Endothelial cell (in vitro differentiated cells): ENCODE measurements at places on chromosomes 2 and 18.

DNA sequence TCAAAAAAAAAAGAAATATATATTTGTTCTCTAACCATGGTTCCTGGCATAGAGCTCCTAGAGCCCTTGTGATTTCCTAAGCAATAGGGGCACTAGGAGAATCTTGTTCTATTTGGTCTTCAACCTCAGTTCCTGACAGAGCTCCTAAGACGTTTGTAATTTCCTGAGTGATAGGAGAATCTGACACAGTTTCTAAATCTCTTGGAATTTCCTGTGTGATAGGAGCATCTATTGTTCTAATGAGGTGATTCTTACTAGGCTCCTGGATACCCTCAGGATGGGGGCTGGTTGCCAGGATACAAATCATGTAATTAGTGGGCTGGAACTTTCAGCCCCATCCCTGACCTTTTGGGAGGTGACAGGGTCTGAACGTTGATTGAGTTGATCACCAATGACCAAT is 245.8 kb downstream of the ZEB2 start:
- H3K27me3 ChIP-seq: no peaks in the 10 kb centered on the region
- peak overlapping the region; percentile 52 for H3K27ac ChIP-seq
- H3K4me3 ChIP-seq: no peak overlapping the region
- no peak for DNase-seq
- H3K36me3 ChIP-seq: no peaks in the 10 kb centered on the region
- peaks cover 9% of the 10 kb centered on the region for H3K4me1 ChIP-seq

DNA sequence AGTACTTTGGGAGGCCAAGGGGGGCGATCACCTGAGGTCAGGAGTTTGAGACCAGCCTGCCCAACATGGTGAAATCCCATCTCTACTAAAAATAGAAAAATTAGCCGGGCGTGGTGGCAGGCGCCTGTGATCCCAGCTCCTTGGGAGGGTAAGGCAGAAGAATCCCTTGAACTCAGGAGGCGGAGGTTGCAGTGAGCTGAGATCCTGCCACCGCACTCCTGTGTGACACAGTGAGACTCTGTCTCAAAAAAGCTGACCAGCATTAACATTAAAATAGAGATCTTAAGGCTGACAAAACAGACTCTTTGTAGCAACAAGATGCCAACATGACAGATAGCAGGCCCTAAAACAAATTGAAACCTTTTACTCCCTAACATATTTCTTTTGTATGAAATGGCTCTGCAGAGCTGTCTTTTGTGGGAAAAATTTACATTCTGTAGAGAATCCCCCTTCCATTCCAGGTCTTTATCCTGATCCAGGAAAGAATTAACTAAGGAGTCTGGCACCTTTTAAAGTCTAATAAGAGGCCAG is 213.9 kb downstream of the RAB3GAP1 start:
- no peak overlapping the region for H3K4me3 ChIP-seq
- peaks cover 8% of the 10 kb centered on the region for H3K4me1 ChIP-seq
- no peak for DNase-seq
- H3K27me3 ChIP-seq: peaks cover 3% of the 10 kb centered on the region
- no peaks in the 10 kb centered on the region for H3K36me3 ChIP-seq
- H3K27ac ChIP-seq: peak overlapping the region; percentile 61

GRCh38 chr18:78980279-78980771 is 707 bp downstream of the SALL3 start:
- no peak overlapping the region for H3K4me3 ChIP-seq
- peaks cover 37% of the 10 kb centered on the region for H3K27me3 ChIP-seq
- H3K4me1 ChIP-seq: peaks cover 19% of the 10 kb centered on the region
- peak; percentile 43 for DNase-seq
- peaks cover 4% of the 10 kb centered on the region for H3K36me3 ChIP-seq
- no peak overlapping the region for H3K27ac ChIP-seq

GRCh38 chr2:95272299-95272751 is 1.9 kb upstream of the PROM2 start:
- peaks cover 10% of the 10 kb centered on the region for H3K27me3 ChIP-seq
- no peaks in the 10 kb centered on the region for H3K36me3 ChIP-seq
- H3K27ac ChIP-seq: no peak overlapping the region
- peaks cover 2% of the 10 kb centered on the region for H3K4me1 ChIP-seq
- no peak for DNase-seq
